Progenitor cell of endocrine pancreas (in vitro differentiated cells): ENCODE measurements at places on chromosomes 2 and 18. TPM values are rescaled to one million over a fixed set of nuclear protein-coding genes. Genes with fewer than 3 reads are reported as not detected.

Gene REG3A
- not detected in 2 replicates for total RNA-seq

Gene NETO1
- 52.4 and 57.5 TPM in 2 replicates for total RNA-seq

Gene AOX1
- total RNA-seq, result 4.1 and 5.5 TPM in 2 replicates

Gene NOSTRIN
- total RNA-seq, result 4.0 and 4.3 TPM in 2 replicates

Gene PIEZO2
- 1.7 TPM in 2 replicates for total RNA-seq

Gene KCNIP3
- total RNA-seq, result 4.3 and 6.3 TPM in 2 replicates

Gene GAREM1
- 11.0 and 11.4 TPM in 2 replicates for total RNA-seq

Gene PARD3B
- total RNA-seq, result 29.7 and 34.4 TPM in 2 replicates

Gene HRH4
- total RNA-seq, result not detected in 2 replicates

Gene SPEG
- 15.1 and 15.5 TPM in 2 replicates for total RNA-seq

Gene TUBA4B
- total RNA-seq, result not detected in 2 replicates

DNA sequence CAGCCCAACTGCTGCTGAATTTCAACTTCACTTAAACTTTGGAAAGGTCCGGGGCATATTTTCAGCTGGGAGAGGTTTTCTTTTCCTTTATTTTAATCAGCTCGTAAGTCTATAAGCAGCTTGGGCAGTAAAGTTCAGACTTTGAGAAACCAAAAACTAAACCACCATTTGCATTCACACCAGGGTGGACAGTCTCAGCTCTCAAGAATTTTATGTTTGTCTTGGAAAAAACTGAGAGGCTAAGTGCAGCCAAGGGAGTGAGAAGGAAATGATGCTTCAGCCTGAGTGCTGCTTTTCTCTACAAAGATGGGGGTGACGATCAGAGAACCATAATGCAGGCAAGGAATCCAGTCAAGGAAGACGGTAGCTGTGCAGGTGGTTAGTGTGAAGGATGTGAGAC lies 30.2 kb downstream of the MCFD2 start:
- peaks cover 11% of the 10 kb centered on the region for H3K27me3 ChIP-seq
- no peak for DNase-seq
- no peak overlapping the region for H3K27ac ChIP-seq
- H3K36me3 ChIP-seq, result no peaks in the 10 kb centered on the region

- H3K4me3 ChIP-seq, result no peak overlapping the region
- no peaks in the 10 kb centered on the region for H3K4me1 ChIP-seq
- H3K27me3 ChIP-seq, result no peaks in the 10 kb centered on the region
- H3K36me3 ChIP-seq, result no peaks in the 10 kb centered on the region
- DNase-seq, result no peak
- no peak overlapping the region for H3K27ac ChIP-seq
Measured at GRCh38 chr2:189685540-189686229, 11.2 kb downstream of the ANKAR start.

DNA sequence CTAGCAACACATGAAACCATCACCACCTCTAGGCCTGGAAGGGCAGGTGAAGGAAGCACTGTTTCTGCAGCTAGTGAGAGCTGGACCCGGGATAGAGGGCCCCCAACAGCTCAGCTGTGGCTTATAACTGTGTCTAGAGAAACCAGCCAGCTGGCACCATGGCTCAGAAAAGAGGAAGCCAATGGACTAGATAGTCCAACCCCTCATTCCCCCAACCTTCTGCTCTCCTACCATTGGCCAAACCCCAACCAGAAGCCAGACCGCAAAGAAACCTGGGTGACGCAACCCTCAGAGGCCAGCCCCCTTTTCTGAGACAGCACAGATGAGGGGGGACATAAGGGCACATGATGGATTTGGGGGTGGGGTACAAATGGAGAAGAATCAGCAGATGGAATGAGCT lies 24.3 kb downstream of the SMYD1 start:
- H3K27ac ChIP-seq, result no peak overlapping the region
- no peaks in the 10 kb centered on the region for H3K36me3 ChIP-seq
- H3K4me1 ChIP-seq, result no peaks in the 10 kb centered on the region

GRCh38 chr18:65347446-65347845 lies 403.4 kb upstream of the CDH7 start:
- no peaks in the 10 kb centered on the region for H3K36me3 ChIP-seq
- DNase-seq, result no peak
- no peak overlapping the region for H3K4me3 ChIP-seq

GRCh38 chr18:48459465-48459864 lies 50.3 kb upstream of the ZBTB7C start:
- no peak for DNase-seq
- H3K27ac ChIP-seq, result no peak overlapping the region
- H3K27me3 ChIP-seq, result no peaks in the 10 kb centered on the region
- no peak overlapping the region for H3K4me3 ChIP-seq
- no peaks in the 10 kb centered on the region for H3K36me3 ChIP-seq

DNA sequence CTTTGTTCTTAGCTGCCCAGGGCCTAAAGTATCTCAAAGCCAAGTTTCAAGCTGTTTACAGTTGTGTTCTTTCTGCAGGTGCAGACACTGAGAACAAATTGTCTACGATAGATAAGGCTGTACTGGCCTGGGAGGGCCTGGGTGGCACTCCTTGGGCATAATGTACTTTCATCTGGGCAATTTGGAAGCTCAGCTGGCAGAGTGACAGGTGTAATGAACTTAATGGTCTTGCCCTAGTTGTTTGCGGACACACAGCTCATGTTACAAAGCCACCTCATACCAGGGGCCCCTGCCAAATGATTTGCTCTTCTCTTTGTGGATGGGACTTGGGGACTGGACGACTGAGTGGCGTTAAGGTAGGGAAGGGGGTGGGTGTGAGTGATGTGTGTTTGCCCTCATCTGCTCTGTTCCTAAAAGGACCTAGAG lies 4.3 kb downstream of the LDLRAD4 start:
- H3K27ac ChIP-seq, result no peak overlapping the region
- H3K4me3 ChIP-seq, result no peak overlapping the region
- no peak for DNase-seq
- no peaks in the 10 kb centered on the region for H3K36me3 ChIP-seq

- H3K27me3 ChIP-seq, result no peaks in the 10 kb centered on the region
- H3K36me3 ChIP-seq, result peaks cover 13% of the 10 kb centered on the region
- no peak overlapping the region for H3K4me3 ChIP-seq
- DNase-seq, result no peak
- H3K27ac ChIP-seq, result no peak overlapping the region
Measured at GRCh38 chr2:128160616-128161275, 69.7 kb downstream of the UGGT1 start.

- H3K27ac ChIP-seq, result no peak within 1 kb of the TSS
- H3K27me3 ChIP-seq, result peaks cover 15% of the 10 kb centered on the region
- H3K36me3 ChIP-seq, result no peaks in the 10 kb centered on the region
- no peak within 1 kb of the TSS for H3K4me3 ChIP-seq
- no peaks in the 10 kb centered on the region for H3K4me1 ChIP-seq
Measured at GRCh38 chr2:162243294-162243693, at the start of gene FAP. Gene FAP, minus strand, starts transcription at chr2:162243445. Its CDS starts 118 bp downstream, at chr2:162243327.

GRCh38 chr18:49381267-49381845 lies 79.1 kb downstream of the DYM start:
- H3K4me1 ChIP-seq, result no peaks in the 10 kb centered on the region
- no peaks in the 10 kb centered on the region for H3K27me3 ChIP-seq
- H3K27ac ChIP-seq, result no peak overlapping the region

DNA sequence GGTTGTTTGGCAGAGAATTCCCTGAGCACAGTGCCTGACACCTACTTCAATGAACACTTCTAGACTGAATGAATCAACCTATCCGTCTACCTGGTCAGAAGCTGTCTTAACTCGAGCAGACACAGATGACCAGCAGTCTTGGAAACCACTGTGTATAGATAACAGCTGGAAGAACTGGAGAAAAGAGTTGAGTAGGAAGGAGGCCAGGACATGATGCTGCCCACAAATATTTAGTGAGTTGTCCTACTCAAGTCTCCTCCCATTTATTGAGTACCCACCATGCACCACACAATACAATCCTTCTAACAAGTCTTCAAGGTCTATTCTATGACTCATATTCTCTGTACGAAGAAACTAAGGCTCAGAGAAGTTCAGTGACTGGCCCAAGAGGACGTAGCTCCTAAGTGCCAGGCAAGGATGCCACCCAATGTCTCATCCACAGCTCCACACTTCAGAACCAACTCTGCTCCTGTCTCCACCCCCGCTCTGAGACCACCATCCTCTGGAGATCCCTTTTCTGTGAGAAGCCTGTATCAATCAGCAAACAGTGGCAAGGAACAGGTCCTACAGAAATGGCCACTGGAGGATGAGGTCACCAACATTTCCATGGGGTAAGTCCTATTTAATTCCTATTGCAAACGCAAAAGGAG lies 62.2 kb downstream of the GALNT14 start:
- H3K4me3 ChIP-seq, result no peak overlapping the region
- H3K27me3 ChIP-seq, result peaks cover 35% of the 10 kb centered on the region
- no peaks in the 10 kb centered on the region for H3K36me3 ChIP-seq
- DNase-seq, result no peak
- H3K27ac ChIP-seq, result no peak overlapping the region

- H3K27ac ChIP-seq, result no peak overlapping the region
- no peak for DNase-seq
Measured at GRCh38 chr18:44632469-44633145, 48.1 kb upstream of the SETBP1 start.

GRCh38 chr2:158009399-158009798 lies 92.3 kb upstream of the UPP2 start:
- H3K27ac ChIP-seq, result no peak overlapping the region
- no peak overlapping the region for H3K4me3 ChIP-seq
- no peak for DNase-seq
- peaks cover 3% of the 10 kb centered on the region for H3K27me3 ChIP-seq
- H3K36me3 ChIP-seq, result no peaks in the 10 kb centered on the region
- H3K4me1 ChIP-seq, result peaks cover 10% of the 10 kb centered on the region

GRCh38 chr2:195721042-195721441 lies 64.0 kb downstream of the SLC39A10 start:
- no peak overlapping the region for H3K27ac ChIP-seq
- no peaks in the 10 kb centered on the region for H3K27me3 ChIP-seq
- H3K36me3 ChIP-seq, result peaks cover 23% of the 10 kb centered on the region
- no peak overlapping the region for H3K4me3 ChIP-seq
- no peak for DNase-seq

DNA sequence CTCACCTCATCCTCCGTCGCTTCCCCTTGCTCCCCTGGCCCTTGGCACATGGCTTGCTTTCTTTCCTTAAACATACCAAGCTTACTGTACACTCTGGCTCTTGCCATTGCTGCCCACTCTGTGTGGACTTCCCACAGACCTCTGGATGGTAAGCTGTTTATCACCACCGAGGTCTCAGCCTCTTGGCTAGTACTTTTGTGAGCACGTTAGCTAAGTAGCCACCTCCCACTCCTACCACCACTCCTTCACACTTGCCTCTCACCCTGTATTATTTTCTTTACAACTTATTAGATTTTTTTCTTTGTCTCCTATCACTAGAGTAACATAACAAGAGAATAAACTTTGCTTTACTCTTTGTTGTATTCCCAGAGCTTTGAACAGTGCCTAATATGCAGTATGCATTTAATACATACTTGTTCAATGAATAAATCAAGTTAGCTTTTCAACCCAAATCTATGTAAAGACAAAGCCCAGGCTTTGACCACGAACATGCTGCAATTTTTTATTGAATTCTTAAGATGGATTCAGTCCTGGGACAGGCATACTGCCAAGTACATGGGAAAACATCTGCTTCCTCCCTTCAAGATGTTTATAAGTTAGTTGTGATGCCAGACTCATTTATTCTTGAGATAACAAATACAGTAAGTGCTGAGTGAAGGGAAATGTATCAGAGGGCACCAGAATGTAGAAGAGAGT lies 25.0 kb upstream of the MSGN1 start:
- H3K4me3 ChIP-seq, result no peak overlapping the region
- no peak for DNase-seq
- H3K4me1 ChIP-seq, result no peaks in the 10 kb centered on the region
- H3K36me3 ChIP-seq, result no peaks in the 10 kb centered on the region
- peaks cover 24% of the 10 kb centered on the region for H3K27me3 ChIP-seq

DNA sequence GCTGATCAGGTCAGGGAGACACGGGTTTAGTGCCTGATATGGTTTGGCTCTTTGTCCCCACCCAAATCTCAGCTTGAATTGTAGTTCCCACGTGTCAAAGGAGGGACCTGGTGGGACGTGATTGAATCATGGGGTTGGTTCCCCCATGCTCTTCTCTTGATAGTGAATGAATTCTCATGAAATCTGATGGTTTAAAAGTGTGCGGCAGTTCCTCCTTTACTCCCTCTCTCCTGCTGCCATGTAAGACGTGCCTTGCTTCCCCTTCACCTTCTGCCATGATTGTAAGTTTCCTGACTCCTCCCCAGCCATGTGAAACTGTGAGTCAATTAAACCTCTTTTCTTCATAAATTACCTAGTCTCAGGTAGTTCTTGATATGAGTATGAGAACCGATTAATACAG lies 424.5 kb downstream of the NBAS start:
- no peaks in the 10 kb centered on the region for H3K36me3 ChIP-seq
- H3K4me3 ChIP-seq, result no peak overlapping the region
- no peaks in the 10 kb centered on the region for H3K4me1 ChIP-seq
- no peak for DNase-seq

DNA sequence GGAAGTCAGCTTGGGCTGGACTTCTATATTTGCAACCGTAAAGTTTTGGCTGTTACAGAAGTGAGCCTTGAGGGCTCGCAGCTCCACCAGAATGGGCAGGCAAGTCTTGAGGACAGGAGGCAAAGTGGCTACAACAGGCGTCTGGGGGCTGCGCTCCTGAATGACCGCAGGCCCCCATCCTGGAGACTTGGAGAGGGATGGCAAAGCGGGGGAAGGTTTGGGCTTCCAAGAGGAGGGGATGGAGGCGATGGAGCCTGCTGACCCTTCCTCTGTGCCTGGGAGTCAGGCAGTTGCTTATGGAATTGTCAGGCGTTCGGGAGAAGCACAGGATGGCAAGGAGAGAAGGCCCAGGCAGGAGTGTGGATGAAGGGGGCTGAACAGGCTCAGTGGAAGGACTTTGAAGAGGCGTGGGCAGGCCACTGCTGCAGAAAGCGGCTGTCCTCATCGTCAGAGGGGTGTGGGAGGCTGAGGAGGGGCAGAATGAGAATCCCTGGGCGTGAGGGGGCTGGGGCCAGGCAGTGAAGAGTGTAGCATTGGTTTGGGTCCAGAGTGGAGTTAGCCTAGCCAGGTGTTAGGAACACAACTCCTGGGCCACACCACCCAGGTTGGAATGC lies 72.3 kb downstream of the INHBB start:
- H3K27ac ChIP-seq, result no peak overlapping the region
- H3K36me3 ChIP-seq, result no peaks in the 10 kb centered on the region
- H3K4me1 ChIP-seq, result peaks cover 3% of the 10 kb centered on the region
- H3K27me3 ChIP-seq, result peaks cover 54% of the 10 kb centered on the region

GRCh38 chr2:54438271-54438670 lies 17.9 kb upstream of the SPTBN1 start:
- no peak for DNase-seq
- H3K27me3 ChIP-seq, result no peaks in the 10 kb centered on the region
- no peak overlapping the region for H3K4me3 ChIP-seq
- H3K27ac ChIP-seq, result no peak overlapping the region
